ENCODE measurements at places on chromosomes 7 and 10.

- DNase-seq = no peak
Measured at GRCh38 chr10:71222601-71223346, 10.4 kb downstream of the UNC5B start.

DNA sequence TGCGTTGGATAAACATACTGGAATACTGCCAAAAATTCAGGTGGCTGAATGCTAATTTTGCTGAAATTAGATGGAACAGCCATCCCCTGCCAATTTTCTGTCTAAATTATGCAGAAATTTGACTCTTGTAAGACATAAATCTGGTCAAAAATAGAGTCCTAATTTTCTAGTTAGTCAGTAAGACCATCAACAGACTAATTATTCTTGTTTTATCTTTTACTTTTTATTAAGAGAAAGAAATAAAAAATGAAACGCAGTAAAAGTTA is 110.3 kb upstream of the GATA3 start:
- DNase-seq = no peak

GRCh38 chr7:134140889-134141867 is 14.0 kb downstream of the LRGUK start:
- DNase-seq = peak; percentile 36

DNA sequence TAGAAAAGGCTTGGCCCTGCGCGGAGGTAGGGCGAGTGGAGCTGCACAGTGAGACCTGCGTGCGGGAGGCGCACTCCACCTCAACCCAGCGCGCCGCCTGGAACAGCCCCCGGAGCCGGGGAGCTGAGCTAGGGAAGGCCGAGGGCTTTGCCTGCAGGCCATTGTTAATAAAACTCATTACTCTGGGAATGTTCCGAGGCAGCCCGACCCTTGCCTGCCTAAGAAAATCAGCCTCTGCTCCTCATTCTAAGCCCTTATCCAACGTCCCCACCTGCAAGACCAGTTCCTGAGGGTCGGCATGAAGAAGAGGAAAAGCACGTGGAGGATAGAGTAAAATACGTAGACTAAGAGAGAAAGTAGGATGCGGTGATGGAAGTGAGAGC is 55.3 kb downstream of the C7orf25 start:
- peak; percentile 8 for DNase-seq

GRCh38 chr7:94584113-94584512 is 71.8 kb downstream of the SGCE start:
- no peak for DNase-seq

DNA sequence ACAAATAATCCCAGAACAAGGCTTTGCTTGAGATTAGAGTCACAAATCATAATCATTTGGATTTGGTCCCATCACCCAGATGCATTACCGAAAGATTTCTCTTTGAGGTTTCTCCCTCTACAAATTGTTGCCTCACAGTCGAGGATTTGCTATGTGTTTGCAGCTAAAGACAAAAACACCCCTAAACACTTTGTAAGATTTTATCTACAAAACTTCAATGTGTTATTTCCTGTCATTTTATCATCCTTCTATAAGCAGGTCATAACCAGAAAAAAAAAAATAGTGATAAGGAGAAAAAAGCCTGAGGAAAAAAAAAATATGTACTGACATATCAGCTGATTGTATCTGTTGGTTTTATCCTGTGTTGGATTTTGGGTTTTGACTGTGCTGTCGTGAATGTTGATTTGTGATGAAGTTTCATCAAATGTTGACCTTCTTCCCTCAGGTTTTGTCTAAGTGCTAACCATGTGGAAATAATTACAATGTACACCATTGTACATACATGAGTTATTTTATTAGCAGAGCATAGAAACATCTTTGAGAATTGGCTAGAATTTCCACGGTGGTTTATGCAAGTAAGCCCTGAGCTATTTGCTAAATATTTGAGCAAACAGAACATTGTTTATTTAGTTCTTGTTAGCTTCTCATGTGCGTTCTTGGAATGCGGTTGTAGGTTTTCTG is 274.4 kb downstream of the NEBL start:
- DNase-seq = no peak

DNA sequence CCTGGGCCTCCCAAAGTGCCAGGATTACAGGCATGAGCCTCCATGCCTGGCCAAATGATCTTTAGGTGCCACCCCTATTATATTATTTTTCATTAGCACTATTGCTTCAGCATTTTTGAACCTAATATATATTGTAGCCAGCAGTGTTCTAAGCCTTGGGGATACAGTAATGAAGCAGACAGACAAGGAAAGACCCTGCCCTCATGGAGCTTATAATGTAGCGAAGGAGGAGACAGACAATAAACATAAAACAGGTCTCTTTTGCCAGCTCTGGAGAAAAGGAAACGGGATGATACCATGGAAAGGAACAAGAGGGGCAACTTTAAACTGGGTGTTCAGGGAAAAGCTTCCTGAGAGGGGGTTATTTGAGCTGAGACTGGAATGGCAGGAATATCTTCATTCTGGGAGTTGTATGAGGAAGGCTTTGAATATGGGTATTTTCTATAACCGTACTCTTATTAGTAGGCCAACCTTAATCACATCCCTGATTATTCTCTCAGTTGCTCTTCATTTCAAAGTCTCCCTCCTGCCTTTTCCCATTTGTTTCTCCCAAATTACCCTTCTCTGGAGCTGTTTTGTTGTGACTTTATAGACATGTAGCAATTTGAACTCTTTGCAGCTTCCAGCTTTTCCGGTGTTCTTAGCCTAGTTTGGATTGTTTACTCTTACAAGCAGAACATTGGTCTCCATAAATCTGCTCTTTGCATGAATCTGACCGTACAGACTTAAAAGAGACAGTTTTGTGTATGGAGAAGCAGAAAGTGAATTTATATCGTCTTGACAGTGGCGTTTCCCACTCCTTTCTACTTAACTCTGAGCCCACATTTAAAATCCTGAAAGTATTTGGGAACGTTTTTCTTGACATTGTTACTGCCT is 19.0 kb downstream of the PRKAR2B start:
- DNase-seq = no peak

DNA sequence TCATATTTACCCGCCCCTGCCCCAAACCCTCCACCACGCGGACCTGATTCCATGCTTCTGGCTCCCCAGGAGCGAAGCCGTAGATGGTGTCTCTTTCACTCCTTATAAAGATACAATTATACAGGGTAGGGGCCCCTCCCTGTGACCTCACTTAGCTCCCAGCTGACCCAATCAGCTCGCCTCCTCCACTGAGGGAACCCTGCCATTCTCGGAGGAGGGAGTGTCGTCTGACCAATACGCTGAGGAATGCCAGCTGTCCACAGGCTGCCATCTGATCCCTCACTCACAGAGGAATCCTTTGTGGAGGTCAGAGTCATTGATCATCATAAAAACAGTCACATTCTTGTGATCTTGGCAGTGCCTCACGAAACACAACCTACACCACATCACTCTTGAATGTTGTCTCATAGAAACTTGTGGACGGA is 67.5 kb upstream of the INSIG1 start:
- DNase-seq = peak; percentile 61

- no peak for DNase-seq
Measured at GRCh38 chr7:2824678-2825461, 19.2 kb downstream of the GNA12 start.

- no peak for DNase-seq
Measured at GRCh38 chr7:50226669-50227068, 77.8 kb upstream of the IKZF1 start.

DNA sequence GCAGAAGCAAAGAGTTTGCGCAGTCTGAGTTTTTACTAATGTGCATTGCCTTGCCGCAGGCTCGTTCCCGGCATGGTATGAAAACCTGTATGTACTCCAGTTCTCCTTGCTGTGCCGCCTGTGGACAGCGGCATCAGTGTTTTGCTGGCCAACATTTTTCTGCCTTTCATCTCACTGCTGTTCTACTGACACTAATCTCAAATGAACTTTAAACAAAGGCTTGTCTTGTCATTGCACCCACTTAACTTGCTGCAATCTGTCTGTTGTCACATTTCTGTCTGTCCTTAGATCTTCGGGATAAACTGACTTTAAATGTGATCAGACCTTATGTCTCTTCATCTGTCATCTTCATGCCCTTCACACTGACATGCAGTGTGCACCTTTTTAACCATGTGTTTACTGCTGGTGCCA is 71.7 kb upstream of the ZNRF2 start:
- DNase-seq = no peak

GRCh38 chr10:54081950-54082349 is 719.1 kb downstream of the PCDH15 start:
- no peak for DNase-seq

- DNase-seq = no peak
Measured at GRCh38 chr10:114071178-114071577, 27.5 kb downstream of the ADRB1 start.

- DNase-seq = no peak
Measured at GRCh38 chr7:88539518-88539917, 220.0 kb upstream of the ZNF804B start.

GRCh38 chr10:28020993-28021982 is 22.4 kb upstream of the ODAD2 start:
- DNase-seq = no peak

GRCh38 chr7:22555476-22555875 is 55.5 kb upstream of the STEAP1B start:
- no peak for DNase-seq

DNA sequence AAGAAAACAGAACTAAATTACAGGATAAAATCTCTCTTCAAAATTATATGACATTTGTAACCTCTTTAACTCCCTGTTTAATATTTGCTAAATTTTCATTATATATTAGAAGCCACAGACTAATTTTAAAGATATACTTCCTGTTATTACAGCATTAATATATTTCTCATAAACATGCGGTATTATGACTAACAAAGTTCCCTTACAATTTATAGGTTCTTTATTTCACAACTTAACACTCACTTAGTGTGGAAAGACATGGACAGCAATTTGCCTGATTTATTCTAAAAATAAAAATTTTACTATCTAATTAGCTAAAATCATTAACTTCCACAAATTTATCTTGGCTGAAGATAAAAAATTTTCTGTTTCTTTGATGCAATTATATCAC is 29.0 kb downstream of the CTNNA3 start:
- no peak for DNase-seq

DNA sequence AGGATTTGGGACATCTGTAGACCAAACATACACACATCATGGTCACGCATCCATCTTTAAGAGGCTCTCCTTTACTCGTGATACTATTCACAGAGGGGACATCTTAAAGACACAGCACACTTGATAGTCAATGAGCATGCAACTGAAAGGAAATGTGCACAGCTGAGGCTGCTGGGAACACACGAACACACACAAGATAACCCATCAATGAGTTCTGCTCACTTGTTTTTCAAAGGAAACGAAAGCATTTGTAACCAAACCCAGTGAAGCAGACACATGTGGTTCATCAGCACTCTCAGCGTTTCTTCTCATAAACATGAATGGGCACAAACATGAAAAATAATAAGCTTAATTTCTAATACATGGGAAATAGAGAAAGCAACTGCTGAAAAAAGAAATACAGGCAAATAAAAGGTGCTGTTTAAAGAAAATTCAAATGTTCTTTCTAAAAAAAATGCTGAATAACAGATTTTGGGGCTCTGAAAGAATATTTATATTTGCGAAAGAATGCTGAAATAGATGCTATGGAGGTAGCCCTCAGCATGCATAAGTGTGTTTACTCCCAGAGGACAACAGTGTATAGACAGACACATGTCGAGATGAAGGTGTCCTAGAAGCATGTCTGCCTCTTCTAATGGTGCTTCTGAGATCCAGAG is 59.7 kb upstream of the LAMB4 start:
- DNase-seq = no peak

- DNase-seq = no peak
Measured at GRCh38 chr7:36658335-36659171, 65.7 kb downstream of the AOAH start.

GRCh38 chr7:18119985-18120384 is 92.3 kb upstream of the PRPS1L1 start:
- DNase-seq = no peak

DNA sequence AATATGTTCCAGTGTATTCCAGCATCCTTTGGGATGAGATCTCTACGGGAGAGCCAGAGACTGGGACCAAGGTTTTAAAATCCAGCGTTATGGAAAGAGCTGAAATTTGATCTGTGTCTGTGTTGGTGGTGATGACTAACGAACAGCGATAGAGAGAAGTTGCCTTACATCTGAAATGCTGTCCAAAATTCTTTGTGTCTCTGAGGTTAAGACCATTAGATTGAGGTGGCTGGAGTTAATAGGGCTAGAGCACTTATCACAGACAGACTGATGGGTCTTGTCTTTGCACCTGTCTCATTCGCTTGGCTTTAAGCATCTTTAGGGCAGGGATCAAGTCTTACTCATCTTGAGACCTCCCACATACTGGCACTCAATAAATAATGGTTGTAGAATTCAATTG is 41.0 kb upstream of the RAPGEF5 start:
- DNase-seq = no peak

- DNase-seq = no peak
Measured at GRCh38 chr7:116037401-116037800, 6.8 kb upstream of the TFEC start.

DNA sequence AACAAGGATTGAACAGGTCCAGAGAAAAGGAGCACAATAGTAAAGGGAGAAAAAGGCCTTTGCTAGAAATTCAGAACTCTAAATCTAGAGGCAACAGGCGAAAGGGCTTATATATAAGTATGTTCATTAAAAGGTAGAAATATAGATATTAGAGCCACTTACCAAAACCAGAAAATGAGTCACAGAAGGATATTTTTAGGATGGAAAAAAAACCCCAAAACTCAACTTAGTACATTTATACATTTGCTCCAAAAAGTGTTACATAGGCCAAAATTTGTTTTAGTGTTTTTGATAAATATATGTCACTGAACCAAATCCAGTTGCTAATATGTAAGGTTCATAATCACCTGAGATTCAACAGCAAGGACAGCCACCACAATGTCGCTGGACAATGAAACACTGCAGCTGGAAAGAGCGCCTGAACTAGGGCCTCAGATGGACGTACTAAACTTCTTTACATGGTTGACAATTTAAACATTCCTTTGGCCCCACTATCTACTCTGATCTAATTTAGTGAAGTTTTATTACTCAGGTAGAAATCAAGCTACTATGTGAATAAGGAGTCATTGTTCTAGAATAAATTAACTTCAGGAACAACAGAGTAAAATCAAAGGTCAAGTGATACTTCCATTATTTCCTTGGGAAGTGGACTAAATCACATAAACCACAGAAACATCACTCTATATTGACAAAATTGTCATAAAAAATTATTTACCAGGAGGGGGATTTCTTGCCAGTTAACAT is 10.9 kb downstream of the FAM3C start:
- no peak for DNase-seq

- no peak for DNase-seq
Measured at GRCh38 chr10:4013651-4014121, 228.7 kb upstream of the KLF6 start.

- DNase-seq = no peak
Measured at GRCh38 chr7:80596933-80597517, 41.4 kb upstream of the CD36 start.

GRCh38 chr10:35448687-35449662 is 112.7 kb downstream of the CCNY start:
- DNase-seq = no peak

DNA sequence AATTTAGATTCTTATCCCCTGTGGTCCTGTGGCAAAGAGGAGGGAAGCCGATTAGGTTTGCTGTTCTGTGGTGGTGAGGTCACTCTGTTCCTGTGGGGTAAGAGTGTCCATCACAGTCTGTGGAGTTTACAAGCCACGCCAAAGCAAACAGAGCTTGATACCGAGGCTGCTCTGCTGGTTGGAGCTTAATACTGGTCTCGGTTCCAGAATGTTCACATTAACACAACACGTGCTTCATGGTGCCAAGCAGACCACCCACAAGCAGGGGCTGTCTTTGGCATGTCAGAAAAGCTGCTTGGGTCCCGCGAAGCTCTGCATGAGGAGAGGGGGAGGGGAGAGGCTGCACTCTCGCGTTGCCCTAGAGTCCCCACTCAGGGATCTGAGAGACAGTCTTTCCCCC is 47.5 kb downstream of the DNAJB6 start:
- DNase-seq = no peak

GRCh38 chr7:156560696-156561095 is 79.9 kb upstream of the RNF32 start:
- DNase-seq = no peak

Measured in caudate nucleus (tissue), 63 donors.